KBM-7 (cell line): ENCODE measurements at places on chromosomes 1 and 21.

- no peak for DNase-seq
Measured at GRCh38 chr1:145877923-145878486, 7.7 kb downstream of the ANKRD35 start.

- DNase-seq = no peak
Measured at GRCh38 chr1:17643861-17644703, 104.6 kb downstream of the ARHGEF10L start.

- DNase-seq = peak; percentile 51
Measured at GRCh38 chr1:203278082-203278884, 27.0 kb upstream of the BTG2 start.

DNA sequence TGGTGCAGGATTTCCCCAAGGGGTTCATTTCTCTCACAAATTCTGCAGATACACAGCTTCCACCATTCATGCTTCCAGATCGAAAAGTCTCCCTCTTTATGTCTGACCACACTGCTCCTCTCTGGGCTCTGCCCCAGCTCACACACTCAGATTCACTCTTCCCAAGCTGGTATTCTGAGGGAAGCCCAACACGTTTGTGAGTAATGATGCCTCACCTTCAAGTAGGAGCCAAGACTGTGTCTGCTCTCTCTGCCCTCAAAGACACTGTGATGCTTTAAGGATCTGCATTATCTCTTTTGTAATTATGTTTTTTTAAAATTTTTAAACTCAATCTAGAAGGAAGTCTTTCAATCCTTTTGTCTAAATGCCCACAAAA, 19.8 kb downstream of the PRAMEF11 start:
- no peak for DNase-seq

DNA sequence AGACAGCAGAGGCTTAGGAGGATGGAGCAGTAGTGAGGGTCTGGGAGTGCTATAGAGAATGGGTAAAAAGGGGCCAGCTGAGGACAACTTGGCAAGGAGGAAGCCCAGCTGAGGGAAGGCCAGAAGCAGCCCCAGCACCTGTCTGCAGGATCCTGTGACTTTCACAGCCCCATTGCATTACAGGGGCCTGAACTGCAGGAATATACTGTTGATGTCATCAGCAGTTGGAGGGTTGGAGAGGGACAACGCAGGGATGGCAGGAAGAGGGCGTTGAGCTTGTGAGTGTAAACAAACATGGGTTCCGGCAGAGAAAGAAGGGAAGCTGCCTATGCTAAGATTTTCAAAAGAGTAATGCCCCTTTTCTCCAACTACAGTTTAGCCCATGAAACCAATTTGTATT, 628.5 kb downstream of the SMYD3 start:
- DNase-seq = no peak

GRCh38 chr1:1333551-1334241, 2.6 kb downstream of the TAS1R3 start:
- no peak for DNase-seq

- peak; percentile 98 for DNase-seq
Measured at GRCh38 chr1:198681831-198682759, 43.3 kb downstream of the PTPRC start.

- DNase-seq = no peak
Measured at GRCh38 chr1:215780139-215780538, 213.0 kb downstream of the KCTD3 start.

- DNase-seq = no peak
Measured at GRCh38 chr1:91124989-91125417, 103.2 kb upstream of the ZNF644 start.

- DNase-seq = no peak
Measured at GRCh38 chr1:106548726-106549125, 507.7 kb upstream of the PRMT6 start.

GRCh38 chr1:175157200-175157599, 35.4 kb downstream of the KIAA0040 start:
- no peak for DNase-seq

DNA sequence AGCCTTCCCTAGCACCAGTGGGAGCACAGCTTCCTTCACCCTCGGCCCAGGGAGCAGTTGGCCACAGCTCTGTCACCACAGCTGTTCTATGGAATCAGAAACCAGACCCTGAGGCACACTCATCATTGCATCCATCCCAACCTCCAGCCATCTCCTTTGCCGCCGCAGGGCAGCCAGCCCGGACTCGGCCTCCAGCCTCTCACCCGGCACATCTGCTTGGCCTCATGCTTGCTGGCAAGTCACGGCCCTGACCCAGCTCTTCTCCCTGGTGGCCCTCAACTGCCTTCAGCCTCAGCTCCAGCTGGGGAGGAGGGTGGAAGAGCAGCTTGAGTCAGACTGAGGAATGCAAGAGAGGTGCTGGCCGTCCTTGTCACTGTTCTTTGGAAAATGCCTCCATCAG, 59.8 kb downstream of the TOR1AIP2 start:
- no peak for DNase-seq

- no peak for DNase-seq
Measured at GRCh38 chr21:45052960-45053359, 21.4 kb upstream of the ADARB1 start.

GRCh38 chr1:224727351-224728289, 111.5 kb downstream of the CNIH3 start:
- DNase-seq = no peak

GRCh38 chr1:60145771-60146170, 72.2 kb upstream of the C1orf87 start:
- no peak for DNase-seq

DNA sequence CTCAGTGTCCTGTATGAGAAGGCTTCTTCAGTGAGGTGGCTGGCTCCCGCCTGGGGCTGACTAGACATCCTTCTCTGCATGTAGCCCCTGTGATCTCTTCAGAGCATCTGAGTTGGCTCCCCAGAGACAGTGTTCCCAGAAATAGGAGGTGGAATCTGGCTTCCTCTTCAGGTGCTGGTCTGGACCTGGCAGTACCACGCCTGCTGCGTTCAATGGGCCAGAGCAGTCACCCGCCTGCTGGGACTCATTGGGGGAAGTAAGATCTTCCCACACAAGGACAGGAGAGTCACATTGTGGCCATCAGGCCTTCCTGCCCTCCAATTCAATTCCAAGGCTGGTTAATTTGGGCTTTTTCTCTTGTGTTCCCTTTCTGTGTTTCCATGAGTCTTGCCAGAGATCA, 51.0 kb downstream of the ADARB1 start:
- DNase-seq = no peak

GRCh38 chr1:53781654-53782053, 42.7 kb upstream of the GLIS1 start:
- DNase-seq = no peak

- peak; percentile 48 for DNase-seq
Measured at GRCh38 chr1:59560807-59561450, 253.8 kb upstream of the HOOK1 start.
